ENCODE measurements at places on chromosomes 4 and X.

GRCh38 chr4:52548818-52549570 lies 110.1 kb downstream of the USP46 start:
- no peak for DNase-seq

- no peak for DNase-seq
Measured at GRCh38 chr4:15976456-15977447, 13.8 kb upstream of the FGFBP2 start.

GRCh38 chr4:8316911-8317351 lies 47.4 kb downstream of the HTRA3 start:
- no peak for DNase-seq

DNA sequence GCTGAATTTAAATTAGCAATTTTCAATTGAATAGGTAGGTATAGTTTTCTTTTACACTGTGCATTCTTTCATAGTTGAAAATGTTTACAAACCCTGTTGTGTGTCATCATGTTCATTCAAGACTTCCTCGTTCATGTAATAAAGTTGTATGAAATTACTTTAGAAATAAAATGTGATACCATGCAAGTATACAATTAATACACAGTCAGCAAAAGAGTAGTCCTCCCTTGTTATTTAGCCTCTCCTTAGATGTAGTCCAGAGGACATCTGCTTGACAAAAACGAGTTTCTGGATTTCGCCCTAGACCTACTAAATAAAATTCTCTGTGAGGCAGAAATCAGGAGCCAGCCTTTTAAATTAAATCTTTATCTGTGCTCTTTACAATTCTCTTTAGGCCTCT lies 231.6 kb downstream of the CXXC4 start:
- no peak for DNase-seq

GRCh38 chrX:107542500-107542899 lies 85.8 kb upstream of the PRPS1 start:
- DNase-seq = peak; percentile 33

GRCh38 chr4:147284256-147284835 lies 196.6 kb upstream of the EDNRA start:
- DNase-seq = no peak

- no peak for DNase-seq
Measured at GRCh38 chrX:39519566-39520301, 578.0 kb downstream of the BCOR start.

DNA sequence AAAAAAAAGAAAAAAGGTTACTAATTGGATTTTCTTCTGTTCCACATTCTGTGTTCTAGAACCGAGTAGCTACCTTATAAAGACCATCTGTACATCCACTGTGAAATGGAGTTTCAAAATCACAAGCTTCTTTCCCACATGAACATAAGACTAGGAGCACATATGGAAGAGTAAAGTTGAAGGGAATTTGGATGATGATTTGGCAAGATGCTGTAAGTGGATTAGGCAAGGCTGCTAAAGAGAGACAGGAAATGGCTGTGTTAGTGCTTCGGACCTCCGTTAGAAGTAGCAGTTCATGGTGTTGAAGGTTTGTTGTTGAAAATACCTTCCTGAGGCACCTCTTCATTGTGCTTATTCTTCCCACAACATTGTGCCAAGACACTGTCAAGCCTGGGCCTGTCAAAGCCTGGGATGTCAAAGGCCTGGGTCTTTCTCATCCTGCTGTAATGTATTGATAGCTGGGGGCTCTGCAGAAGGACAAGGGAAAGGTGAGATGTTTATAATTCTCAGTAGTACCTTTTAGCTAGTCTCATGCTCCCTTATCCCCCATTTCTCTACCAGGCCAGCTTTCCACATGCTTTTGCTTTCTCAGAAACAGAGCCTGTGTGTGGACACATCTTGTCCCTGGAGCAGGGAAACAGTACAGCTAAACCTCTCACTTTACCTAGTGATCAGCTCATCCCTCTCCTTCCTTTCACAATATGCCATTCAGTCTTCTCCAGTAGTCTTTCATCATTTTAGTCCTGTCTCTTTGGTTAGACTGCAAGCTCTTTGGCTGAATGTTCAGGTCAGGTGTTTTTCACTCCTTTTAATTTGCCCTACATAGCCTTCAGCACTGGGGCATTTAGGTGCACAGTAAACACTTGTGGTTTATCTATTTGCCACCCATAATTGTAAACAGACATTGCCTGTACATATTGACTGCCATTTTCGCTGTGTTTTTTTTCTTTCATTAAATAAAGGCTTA lies 37.9 kb upstream of the CYP2U1 start:
- DNase-seq = no peak

- no peak for DNase-seq
Measured at GRCh38 chrX:15714529-15714928, 23.5 kb upstream of the CA5B start.

- no peak for DNase-seq
Measured at GRCh38 chrX:112851806-112852205, 11.2 kb upstream of the AMOT start.

DNA sequence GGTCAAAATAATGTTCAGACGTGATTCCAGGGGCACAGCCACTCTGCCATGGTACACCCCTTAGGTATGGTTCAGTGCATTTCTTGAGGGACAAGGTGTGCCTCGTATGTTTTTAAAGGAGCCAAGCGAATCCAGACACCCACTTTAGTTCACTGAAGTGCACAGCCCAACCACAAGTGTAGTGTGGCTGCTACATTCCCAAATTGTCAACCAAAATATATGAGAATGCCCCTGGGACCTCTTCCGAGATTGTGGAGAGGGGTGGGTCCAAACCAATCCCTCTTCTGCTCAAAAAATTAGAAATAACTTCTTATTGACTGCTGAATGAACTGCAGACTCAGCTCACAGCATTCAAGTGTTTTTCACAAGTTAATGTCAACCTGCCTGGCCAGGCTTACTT lies 7.4 kb upstream of the BRS3 start:
- DNase-seq = no peak

DNA sequence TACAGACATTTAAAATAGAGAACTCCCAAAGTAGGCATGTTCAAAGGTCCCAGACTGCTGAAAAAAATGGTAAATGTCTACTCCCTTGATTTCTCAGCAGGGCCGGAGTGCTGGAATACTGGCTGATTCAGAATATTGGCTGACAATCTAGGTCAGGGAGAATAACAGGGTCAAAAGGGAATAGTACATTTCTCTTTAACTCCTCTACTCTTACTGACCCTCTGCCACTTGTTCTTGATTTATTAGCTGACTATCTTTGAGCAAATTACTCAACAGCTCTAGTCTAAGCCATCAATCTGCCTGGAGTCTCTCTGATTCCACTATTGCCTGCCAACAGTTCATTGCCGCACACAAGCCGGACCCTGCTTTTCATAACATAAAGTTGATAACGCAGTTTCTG lies 19.7 kb upstream of the NWD2 start:
- DNase-seq = no peak

GRCh38 chrX:74540635-74541249 lies 73.7 kb downstream of the RLIM start:
- DNase-seq = no peak

DNA sequence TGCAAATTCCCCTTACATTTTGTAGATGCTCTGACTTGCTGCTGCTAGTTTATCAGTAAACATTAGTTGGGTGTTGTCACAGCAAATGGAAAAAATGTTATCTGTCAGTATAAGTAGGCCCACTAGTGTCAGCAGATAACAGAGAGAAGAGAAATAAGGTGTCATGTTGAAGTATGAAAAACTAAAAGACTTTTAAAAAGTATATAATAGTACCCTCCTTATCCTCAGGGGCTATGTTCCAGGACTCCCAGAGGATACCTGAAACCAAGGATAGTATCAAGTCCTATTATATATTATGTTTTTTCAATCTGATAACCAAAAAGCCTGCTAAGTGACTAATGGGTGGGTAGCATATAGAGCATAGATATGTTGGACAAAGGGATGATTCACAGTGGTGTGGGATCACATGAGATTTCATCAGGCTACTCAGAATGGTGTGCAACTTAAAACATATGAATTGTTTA lies 11.6 kb upstream of the BMP2K start:
- DNase-seq = peak; percentile 81

DNA sequence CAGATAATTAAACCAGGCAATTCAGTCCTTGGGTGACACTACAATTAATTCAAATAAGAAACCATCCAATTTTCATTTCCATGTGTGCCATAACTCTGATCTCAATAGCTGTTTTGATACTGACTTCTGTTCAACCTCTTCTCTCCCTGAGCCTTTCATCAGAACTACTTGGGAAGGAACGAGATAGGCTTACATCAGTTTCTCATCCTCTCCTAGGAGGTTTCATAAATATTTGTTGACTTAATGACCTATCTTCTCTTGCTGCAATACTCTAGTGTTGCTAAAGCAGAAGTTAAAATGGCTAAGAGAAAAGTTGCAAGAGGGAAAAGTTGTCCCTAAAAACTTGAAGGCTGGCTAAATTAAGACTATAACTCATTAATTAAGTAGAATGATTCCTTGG lies 41.8 kb downstream of the PRKG2 start:
- no peak for DNase-seq

- no peak for DNase-seq
Measured at GRCh38 chr4:147944249-147944648, 212.4 kb downstream of the ARHGAP10 start.

- DNase-seq = no peak
Measured at GRCh38 chr4:61740886-61741285, 540.8 kb downstream of the ADGRL3 start.

- DNase-seq = no peak
Measured at GRCh38 chr4:38983787-38984598, 48.2 kb downstream of the TMEM156 start.

GRCh38 chr4:11338956-11339782 lies 89.5 kb downstream of the HS3ST1 start:
- no peak for DNase-seq

DNA sequence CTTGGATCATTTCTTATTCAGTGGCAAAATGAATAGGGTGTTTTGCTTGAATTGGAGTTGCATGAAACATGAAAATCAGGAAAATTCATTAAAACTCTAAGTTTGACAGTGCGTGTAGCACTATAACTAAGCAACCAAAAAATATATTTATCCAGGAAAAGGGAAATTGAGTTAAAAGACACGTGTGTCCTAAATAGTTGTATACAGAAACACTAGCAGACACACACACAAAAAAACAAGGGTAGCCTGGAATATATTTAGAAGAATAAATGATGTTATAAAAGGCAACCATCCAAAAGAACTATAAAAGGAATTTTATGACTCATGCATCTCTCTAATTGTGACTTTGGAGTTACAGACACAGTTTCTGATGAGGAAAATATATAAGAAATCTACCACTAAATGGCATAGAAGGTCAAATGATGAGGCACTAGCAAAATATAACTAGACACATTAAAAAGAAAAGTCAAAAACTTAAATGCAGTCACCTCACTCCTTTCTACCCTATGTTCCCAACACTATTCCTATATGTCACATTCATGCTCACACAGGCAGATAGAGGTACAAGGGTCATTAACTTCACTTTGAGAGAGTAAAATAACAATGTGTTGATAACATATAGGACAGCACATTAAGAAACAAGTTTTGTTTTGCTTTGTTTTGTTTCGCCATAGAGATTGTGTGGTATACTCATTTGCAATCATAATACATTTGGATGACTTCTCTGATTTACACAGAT lies 793.6 kb upstream of the INTU start:
- DNase-seq = peak; percentile 9

GRCh38 chrX:63932006-63932405 lies 147.0 kb upstream of the ARHGEF9 start:
- DNase-seq = peak; percentile 6

DNA sequence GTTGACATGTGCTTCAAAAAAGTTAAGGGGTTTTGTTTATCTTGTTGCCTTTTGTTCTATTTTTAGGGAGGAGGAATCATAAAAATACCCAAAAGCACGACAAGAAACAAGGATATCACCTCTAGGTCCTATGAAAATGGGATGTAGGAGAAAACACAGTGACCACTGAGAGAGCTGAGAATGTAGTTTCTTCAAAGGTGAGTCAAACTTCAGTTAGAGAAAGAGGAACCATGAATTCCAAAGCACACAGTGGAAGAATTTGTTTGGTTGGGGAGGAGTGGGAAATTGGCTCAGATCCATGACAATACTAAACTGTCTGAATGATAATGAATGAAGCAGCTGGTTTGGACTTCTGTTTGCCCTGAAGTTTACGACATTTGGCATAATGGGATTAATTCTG lies 19.1 kb upstream of the FRYL start:
- peak; percentile 46 for DNase-seq

- no peak for DNase-seq
Measured at GRCh38 chr4:147076728-147077127, 131.1 kb upstream of the TTC29 start.

- DNase-seq = no peak
Measured at GRCh38 chrX:99603091-99603814, 806.8 kb downstream of the PCDH19 start.
